ENCODE measurements at places on chromosomes 4 and X. TPM values are rescaled to one million over a fixed set of nuclear protein-coding genes. Genes with fewer than 3 reads are reported as not detected.

Gene MAGED4B
- total RNA-seq = 11.0 TPM

Gene EPGN
- not detected for total RNA-seq

Gene GRSF1
- total RNA-seq = 80.8 TPM

Gene TMEM31
- total RNA-seq = not detected

Gene FAM184B
- total RNA-seq = not detected

Gene LEF1
- not detected for total RNA-seq
